NT2/D1 (cell line): ENCODE measurements at places on chromosomes 6 and 20.

DNA sequence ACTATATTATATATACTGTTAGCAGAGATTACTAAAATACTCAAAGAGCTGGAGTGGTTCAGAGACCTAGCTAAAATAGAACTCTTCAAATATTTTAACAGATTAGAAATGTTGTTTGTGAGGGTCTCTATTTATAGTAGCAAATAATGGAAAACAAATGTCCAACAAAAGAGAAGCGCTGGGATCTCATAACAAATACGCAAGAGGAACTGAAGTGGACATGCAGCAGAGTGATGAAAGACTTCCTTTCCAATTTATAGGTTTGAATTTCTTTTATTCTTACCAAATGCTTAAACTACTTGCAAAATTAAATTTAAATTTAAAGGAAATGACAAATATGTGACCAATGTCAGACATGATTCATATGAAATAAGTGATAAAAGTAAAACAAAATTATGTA lies 49.9 kb downstream of the PIGU start:
- DNase-seq: no peak

- no peak for DNase-seq
These were observed 182.4 kb downstream of the CD109 start for GRCh38 chr6:73878403-73878802.

GRCh38 chr20:54469952-54470351 lies 5.4 kb upstream of the DOK5 start:
- no peak for DNase-seq

GRCh38 chr6:160678230-160678629 lies 14.2 kb upstream of the LPA start:
- DNase-seq: no peak

DNA sequence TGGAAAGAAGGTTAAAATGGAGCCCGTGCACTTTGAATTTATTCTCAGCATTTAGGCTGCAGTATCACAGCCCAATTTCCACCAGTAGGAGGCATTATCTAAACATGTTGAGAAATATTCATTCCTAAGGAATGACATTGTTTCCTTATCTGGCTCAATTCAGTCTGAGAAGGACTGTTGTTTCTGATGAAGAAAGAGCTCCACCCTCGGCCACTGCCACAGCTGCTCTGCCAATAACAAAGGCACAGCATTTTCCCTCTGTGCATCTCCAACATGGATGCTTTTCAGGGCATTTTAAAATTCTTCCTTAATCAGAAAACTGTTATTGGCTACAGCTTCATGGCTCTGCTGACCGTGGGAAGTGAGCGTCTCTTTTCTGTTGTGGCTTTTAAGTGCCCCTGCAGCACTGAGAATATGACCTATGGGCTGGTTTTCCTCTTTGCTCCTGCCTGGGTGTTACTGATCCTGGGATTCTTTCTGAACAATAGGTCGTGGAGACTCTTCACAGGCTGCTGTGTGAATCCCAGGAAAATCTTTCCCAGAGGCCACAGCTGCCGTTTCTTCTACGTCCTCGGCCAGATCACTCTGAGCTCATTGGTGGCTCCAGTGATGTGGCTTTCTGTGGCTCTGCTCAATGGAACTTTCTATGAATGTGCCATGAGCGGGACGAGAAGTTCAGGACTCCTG lies at the start of gene CALHM5:
CALHM5 (plus strand) TSS at position 216 of the 687 bp plus-strand sequence; CDS start at position 274, 58 bp downstream.
- no peak for DNase-seq

DNA sequence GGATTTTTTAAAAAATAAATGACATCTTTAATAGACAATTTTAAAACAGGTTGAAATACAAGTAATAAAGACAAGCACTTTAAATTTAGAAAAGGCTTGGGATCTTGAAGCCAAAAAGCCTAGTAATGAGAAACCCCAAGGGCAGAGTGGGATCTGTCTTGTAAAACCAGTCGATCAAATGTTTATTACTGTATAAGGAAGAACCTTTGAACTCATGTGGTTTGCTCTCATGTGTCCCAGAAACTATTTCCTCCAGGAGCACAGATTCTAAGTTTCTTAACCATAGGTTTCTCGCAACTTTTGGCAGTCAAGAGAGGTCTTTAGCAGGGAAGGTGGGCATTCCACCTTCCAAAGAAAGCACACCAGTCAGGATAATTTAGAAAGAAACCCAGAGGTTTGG lies 541.7 kb upstream of the BTBD3 start:
- no peak for DNase-seq

- no peak for DNase-seq
These were observed 227.4 kb upstream of the PLN start for GRCh38 chr6:118320652-118321051.

DNA sequence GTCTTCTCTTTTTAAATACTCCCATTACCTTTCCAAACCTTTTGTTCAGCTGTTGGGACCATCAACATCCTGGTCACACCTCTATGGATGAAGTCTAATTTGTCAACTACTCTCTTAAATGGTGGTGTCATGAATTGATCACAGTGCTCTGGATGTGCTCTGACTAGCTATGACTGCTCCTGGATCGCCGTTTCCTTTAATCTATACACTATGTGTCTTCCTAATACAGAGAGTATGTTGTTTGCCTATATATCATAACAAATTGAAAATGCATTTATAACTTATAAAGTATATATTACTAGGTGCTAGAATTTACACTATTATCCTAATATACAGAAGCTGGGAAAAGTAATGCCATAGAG lies 357.5 kb downstream of the LAMA2 start:
- DNase-seq: no peak

GRCh38 chr20:22775256-22775655 lies 190.9 kb upstream of the FOXA2 start:
- no peak for DNase-seq

- no peak for DNase-seq
These were observed 9.4 kb upstream of the KHDC1L start for GRCh38 chr6:73234733-73235132.

DNA sequence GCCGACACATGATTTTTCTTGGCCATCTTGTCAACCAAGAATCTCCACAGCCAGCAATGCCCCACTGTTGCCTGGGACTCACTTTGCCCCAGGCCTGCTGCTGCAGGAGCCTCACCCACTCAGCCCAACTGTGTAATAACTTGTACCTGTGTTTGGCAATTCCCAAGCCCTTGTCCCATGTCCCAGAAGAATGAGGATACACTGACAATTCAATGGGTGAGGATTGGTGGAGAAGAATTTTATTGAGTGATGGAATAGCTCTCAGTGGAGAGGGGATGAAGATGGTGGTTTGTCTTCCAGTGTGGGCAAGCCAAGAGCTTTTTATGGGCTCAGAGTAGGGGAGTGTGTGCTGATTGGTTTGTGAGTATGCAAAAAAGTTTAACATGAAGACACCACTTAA lies 861.9 kb downstream of the TFAP2A start:
- DNase-seq: no peak

DNA sequence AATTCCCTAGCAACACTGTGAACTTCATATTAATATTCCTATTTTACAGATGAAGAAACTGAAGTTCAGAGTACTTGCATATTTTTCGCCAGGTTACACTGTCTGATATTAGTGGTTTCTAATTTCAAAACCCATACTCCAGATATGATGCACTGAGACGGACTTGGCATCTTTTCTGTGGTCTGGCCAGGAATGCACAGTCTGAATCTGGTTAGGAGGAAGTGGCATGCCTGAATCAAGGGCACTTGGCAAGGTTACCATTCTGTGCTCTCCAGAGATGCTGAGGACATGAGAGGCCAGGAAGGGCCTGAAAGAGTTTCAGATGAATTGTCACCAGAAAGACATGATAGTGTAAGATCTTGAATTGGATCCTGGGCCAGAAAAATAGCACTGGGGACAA lies 150.1 kb downstream of the HAO1 start:
- DNase-seq: no peak

- DNase-seq: no peak
These were observed 63.5 kb downstream of the JAG1 start for GRCh38 chr20:10610251-10610650.

GRCh38 chr6:53813096-53813495 lies 18.3 kb downstream of the LRRC1 start:
- no peak for DNase-seq

DNA sequence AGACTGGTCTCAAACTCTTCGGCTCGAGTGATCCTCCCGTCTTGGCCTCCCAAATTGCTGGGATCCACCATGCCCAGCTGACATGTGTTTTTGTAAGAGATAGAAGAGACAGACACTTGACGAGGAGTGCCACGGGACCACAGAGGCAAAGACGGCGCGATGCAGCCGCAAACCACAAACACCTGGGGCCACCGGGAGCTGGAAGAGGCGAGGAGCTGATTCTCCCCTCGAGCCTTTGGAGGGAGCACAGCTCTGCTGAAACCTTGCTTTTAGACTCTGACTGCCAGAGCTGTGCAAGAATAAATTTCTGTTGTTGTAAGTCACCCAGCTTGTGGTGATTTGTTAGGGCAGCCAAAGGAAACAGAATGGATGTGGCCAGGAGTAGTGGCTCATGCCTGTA lies 46.9 kb downstream of the TFAP2C start:
- no peak for DNase-seq

- no peak for DNase-seq
These were observed 39.0 kb downstream of the JAG1 start for GRCh38 chr20:10634683-10635411.
